DMS153 (cell line): ENCODE measurements at places on chromosomes 7 and 10.

GRCh38 chr7:51528172-51528571 is 211.6 kb upstream of the COBL start:
- no peak for DNase-seq

DNA sequence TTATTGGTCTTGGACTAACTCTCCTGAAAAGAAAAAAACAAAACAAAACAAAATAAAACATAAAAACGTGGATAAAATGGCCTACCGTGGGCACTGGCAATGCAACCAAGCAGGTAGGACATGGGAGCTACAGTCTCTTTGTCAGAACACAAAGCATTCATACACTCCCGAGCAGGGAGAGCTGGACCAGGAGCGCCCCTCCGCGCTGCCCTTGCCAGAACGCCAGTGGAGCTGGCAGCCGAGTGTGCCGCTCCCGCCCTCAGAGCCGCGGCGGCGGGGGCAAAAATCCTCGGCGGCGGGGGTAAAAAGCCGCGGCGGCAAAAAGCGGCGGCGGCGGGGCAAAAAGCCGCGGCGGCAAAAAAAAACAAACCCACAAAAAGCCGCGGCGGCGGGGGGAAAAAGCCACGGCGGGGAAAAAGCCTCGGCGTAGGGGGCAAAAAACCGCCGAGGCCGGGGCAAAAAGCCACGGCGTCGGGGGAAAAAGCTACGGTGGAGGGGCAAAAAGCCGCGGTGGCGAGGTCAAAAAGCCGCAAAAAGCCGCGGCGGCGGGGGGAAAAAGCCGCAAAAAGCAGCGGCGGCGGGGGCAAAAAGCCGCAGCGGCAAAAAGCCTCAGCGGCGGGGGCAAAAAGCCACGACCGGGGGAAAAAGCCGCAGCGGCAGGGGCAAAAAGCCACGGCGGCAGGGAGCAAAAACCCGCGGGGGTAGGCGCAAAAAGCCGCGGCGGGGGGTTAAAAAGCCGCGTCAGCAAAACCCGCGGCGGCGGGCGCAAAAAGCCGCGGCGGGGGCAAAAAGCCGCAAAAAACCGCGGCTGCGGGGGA is 418.1 kb downstream of the ZNF716 start:
- DNase-seq: peak; percentile 56

DNA sequence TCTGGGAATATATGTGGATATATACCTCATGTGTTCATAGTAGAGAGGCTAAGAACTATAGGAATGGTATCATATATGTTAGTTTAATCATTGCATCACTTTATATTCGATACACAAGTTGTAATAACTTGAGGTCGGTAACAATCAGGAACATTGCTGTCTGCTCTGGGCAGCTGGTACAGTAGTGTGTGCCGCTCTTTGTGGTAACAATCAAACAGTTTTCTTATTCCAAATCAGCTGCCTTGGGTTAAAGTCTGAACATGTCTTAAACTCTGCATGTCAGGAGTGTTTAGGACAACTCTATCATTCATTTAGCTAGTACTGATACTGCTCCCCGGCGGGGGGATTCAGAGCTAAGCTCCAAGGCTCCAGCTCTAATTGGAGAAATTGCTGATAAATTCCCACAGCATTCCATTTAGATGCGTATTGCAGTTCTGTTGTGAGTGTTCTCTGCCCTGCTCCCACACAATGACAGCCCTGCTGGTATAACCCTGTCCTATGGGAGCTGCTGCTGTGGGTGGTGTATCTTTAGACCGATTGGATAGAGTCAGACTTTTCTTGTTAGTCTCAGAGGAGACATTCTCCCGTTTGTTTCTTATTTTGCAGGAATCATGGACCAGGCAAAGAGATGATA is 707.5 kb upstream of the FZD8 start:
- no peak for DNase-seq

DNA sequence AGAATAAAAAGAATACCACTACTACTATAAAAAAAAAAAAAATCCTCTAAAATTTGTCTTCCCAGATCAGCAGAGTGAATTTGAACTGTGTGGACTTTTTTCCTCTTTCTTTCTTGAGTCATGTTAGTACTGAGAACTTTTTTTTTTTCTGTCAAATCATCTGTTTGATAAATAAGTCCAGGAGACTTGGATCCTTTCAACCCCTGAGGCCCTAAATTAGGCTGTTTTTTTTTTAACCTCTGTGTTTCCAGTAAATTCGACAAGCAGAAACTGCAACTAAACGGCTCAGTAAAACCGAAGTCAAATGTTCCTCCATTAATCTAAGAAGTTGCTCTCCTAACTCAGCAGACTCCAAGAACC is 2.7 kb downstream of the MAP3K8 start:
- no peak for DNase-seq

GRCh38 chr10:74842301-74842954 is 16.0 kb downstream of the KAT6B start:
- DNase-seq: no peak

DNA sequence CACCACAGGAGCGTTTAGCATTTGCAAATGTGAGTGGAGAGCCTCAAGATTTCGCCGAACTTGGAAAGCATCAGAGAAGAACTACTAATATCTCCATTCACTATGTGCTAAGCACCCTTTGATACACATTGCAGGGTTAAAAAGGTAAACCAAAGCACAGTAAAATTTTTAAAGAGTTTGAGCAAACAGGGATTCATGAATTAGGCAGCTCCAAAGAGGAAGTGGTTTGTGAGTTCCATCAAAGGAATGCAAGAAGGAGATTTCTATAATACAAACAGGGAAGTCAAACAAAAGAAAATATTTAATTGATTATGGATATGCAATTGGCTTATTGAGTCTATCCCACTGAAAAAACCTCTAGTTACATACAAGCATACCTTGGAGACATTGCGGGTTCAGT is 81.1 kb upstream of the TMEM72 start:
- DNase-seq: no peak

DNA sequence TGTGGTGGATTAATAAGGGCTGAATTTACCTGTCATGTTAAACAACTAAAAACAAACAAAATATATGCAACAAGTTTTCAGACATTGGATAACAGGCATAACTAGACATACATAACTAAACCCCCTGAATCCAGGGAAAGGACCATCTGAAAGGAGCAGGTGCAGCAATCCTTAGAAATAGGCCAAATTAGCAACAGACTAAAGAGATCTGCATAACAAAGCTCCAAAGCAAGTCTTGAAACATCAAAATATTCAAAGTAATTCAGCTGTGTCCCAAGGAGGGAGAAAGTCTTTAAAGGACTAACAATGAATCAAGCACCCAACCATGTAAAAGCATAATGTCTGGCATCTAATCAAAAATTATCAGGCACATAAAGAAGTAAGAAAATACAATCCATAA is 475.1 kb downstream of the GRID1 start:
- DNase-seq: no peak

DNA sequence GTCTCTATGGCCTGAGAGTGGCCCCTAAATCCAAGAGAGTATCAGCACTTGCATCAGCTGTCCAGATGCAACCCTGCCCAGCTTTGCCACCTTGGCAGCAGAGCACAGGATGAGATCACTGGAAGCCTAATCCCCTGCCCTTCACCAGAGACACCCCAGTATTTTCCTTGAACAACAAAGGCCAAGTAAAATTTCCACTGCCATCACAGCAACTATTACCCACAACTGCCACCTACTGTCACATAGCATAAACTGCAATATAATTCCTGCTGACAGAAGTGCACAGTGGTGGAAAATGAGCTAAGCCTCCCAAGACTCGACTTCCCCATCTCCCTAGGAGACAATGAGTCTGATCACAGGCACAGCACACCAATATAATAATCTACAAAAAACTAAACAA is 462.8 kb upstream of the ZWINT start:
- DNase-seq: no peak

DNA sequence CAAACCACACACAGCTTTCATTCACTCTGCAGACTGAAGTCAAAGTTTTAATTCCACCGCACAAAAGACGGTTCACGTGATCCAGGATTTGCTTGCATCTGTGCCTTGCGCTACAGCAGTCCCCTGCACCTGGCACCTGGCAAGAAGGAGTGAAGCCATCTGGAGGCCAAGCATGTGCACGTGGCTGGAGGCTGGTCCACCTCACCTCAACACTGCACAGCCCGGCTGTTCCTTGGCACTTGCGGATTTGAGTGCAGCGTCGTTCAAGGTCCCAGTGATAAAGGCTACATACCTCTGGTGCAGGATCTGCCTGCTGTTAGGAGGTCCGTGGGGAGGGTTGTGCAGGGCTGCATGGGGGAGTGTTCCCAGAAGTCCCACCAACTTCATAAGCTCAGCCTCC is 248.5 kb upstream of the GRB10 start:
- DNase-seq: no peak

GRCh38 chr7:25455683-25456251 is 227.5 kb upstream of the NPVF start:
- no peak for DNase-seq

DNA sequence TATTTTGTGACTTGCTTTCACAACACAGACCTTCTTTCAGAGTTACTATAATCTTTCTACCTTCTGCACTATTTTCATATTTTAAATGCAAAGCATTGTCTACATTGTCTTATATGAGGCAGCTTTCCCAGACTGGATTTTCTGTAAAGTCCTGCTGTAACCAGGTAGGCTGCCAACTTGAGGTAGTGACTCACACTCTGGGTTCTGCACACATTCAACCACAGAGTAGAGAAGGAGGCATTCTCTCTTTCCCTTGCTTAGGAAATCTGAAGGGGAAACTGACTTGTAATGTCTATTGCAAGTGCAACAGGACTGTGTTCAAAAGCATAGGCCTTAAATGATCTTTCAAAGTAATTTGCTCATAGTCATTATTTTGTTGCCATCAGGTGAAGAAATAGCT is 461.4 kb downstream of the GRM8 start:
- DNase-seq: no peak

GRCh38 chr7:76011442-76011861 is 17.1 kb upstream of the TMEM120A start:
- DNase-seq: no peak

- peak; percentile 27 for DNase-seq
These were observed 17.7 kb upstream of the TTYH3 start for GRCh38 chr7:2613931-2614600.

DNA sequence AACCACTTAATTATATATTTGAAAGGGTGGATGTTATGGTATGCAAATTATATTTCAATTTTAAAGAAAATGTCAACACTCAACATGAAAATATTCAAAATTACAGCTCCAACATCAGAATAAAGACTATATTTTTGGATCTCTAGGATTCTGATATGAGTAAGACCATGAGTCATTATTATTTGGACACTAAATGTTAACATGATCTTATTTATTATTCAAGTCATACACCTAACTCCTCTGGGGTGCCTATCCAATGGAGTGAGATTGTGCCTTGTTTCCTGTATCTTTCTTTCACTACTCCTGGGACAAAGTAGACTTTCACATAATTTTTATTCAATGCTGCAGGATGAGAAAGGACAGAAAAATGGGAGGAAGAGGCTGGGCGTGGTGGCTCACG is 135.2 kb upstream of the PRSS1 start:
- DNase-seq: no peak

DNA sequence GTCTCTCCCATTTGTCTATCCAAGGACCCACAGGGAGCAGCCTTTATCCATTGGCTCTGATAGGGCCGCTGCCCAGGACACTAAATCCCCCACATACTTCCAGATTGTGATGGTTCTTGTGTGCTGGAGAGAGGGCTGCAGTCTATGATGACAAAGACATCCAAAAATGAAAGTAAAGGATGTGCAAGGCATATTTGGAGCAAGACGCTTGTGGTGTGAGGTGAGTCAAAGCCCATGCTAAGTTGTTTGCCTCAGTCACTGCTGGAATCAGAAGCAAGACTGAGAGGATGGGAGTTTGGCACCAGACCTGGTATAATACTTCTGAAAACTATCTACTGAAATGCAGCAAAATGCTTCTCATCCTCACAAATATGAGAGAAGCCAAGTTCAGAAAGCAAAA is 22.7 kb downstream of the ZNF22 start:
- DNase-seq: no peak

DNA sequence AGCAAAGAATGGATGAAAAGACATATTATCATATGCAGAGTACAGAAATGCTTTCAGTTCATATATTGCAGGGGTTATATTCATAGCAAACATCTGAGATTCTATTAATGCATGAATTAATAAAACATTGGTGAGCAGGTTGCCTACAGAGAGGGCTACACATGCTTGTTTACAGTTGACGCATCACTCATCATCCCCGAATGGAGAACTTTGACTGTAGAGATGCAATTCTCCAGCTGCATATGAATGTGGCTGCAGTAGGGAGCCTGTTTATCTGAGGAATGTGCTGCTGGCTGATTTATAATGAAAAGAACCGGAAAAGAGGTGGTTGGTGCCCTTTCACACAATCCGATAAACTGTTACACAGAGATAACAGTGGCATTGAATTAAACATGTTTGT is 116.5 kb downstream of the GRM3 start:
- no peak for DNase-seq

DNA sequence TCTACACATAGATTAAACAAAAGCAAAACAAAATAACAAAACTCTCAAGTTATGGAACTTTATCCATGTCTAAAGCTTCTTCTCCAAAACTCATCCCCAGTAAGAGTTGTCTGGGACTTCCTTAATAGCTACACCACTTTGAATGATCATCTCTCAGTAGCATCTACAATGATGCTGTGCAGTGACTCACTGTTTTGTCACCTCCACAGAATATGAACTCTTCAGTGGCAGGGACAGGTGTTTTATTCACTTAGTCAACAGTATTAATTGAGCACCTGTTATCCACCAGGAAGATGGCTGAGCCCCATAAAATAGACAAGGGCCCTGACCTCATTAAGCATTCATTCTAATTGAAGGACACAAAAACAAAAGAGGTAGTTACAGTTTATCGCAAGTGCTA is 350.7 kb downstream of the ELMO1 start:
- no peak for DNase-seq

- DNase-seq: no peak
These were observed 85.2 kb upstream of the DNAAF5 start for GRCh38 chr7:641269-641671.

- no peak for DNase-seq
These were observed 371.9 kb downstream of the BMPER start for GRCh38 chr7:34277016-34277802.

DNA sequence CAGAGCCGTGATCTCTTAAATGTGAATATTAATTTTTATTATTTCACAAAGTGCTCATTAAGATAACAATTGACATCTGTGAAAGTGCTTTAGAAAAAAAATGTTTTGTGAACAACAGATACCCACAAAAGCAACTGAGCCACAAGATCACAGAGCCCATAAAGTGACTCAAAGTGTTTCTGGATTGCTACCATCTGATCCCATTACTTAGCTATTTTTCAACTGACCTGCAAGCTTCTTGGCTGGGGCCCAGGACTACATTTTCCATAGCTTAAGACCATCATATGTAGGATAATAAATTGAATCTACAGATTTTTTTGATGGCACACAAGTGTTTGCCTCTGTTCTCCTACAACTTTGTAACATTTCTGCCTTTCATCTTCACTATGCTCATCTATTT is 674.4 kb downstream of the PHTF2 start:
- no peak for DNase-seq
